ENCODE measurements at places on chromosomes 13 and 19.

GRCh38 chr13:40472427-40473220 lies 193.8 kb downstream of the FOXO1 start:
- no peak for DNase-seq

- peak; percentile 42 for DNase-seq
Measured at GRCh38 chr13:39353988-39354387, 249.0 kb downstream of the LHFPL6 start.

DNA sequence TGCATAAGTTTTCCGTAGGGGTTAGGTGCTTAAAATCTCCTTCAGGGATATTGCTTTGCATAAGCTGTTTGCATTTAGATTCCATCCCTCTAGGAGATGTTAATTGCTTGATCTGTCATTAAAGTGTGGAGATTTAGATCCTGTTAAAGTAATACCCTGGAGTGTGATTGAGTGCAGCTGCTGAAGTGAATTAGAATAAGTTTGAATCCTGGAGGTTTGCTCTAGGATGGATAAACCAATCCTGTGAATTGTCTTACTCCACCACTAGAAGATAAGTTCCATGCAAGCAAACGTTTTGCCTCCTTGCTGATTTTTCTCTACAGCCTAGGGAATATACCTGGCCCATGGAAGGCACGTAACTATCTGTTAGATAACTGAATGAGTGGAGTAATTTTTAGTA lies 1487.2 kb upstream of the PRR20A start:
- DNase-seq: no peak

DNA sequence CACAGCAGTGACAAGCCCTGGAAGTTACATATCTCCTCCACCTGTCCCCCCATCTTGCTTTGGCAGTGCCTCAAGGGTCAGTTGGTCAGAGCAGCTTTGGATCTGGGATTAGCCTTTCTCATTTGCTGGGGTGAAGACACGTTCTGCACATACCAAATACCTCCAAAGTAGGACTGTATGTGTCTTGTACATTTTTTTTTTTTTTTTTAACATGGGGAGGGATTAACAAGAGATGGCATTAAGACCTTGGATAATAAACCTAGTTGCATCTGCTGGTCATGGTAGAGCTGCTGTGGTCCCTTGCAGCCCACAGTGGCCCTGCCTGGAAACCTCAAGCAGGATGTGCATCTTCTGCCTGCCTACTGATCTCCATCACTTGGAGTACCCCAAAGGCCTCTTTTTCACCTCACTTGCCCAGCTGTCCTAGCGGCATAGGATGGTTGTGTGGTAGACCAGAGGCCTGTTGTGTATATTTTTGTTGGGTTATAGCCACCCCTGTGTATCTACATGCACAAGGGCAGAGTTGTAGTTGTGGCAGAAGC lies 2.5 kb downstream of the RPS19 start:
- DNase-seq: no peak

DNA sequence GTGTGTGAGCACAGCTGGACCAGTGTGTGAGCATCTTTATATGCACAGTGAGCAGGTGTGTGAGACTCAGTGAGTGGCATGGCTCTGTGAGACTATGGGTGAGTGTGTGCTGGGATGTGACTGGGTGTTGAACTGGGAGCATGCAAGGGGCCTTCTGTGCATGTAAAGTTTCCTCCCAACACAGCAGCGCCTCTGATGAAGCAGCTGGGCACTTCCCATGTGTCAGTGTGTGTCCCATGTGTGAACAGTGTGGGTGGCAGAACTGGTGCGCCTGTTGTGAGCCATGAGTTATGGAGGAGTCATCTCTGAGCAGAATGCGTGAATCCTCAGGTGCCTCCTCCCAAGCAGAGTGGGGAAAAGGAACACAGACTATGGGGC lies 24.1 kb downstream of the LGALS16 start:
- no peak for DNase-seq

DNA sequence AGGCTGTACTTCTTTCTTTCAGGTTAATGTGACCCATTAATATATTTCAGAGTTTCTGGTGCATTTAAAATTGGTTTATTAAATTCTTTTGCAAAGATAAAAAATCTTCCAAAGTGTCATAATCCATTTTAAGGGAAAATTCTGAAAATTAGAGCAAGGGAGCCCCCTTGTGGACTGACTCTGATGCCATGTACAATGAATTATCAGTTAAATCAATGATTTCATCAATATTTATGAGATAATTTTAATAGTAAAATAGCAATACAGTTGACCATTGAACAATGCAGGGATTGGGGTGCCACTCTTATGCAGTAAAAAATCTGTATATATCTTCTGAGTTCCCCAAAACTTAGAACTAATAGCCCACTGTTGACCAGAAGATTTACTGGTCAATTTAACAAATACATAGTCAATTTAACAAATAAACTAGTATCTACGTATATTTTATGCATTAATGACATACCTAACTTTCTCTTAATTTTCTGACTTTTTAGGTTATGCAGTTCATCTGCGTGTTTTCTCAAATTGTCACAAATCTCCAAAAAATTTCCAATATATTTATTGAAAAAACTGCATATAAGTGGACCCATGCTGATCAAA lies 479.1 kb upstream of the MIR17HG start:
- DNase-seq: peak; percentile 2

DNA sequence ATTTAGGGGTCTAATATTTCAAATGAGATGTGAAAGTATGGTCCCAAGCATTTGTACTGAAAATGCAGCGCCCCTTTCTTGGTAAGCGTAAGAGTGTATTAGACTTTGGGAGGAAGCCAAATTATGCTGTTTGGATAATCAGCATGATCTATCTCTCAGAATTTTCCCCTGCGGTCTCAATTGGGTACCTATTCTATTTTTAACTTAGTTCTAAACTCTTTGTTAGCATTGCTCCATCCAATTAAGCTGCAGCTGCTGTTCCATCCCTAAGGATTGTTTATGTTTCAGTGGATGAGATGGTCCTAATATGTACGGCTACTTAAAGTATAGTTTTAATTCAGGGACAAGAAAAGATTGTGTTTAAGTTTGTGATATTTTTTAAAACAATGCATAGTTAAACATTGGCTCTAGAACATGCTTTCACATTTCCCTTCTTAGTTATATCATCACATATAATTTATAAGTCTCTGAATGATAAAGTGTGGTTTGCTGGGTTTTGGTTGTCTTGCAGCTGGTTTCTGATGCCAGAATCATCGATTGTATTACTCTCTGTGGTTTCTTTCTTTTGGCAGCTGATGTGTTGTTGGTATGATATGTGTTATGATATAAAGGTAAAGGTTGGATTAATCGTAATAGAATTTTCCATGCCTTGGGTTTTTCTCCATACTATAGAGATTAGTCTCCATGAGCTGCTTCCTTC lies 15.0 kb downstream of the POLR1D start:
- DNase-seq: no peak

DNA sequence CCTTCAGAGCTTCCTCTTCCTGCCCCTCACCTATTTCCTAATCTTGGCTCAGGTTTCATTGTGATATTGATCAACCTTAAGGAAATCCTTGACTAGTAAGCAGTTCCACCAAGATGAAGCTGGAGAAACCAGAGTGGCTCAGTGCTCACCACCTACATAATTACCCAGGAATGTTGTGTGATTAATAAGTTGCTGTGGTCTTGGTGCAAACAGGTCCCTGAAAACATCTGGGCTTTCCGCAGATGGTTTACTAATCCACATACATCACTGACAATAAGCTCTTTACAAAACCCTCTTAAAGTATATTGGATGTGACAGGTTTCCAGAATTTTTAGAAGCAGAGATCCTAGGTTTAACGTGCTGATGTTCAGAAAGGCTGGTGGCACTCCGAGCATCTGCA lies 8.6 kb upstream of the SERP2 start:
- no peak for DNase-seq

- DNase-seq: no peak
Measured at GRCh38 chr13:80458543-80458942, 117.6 kb upstream of the SPRY2 start.

- DNase-seq: no peak
Measured at GRCh38 chr19:43311256-43311655, 41.9 kb upstream of the PSG9 start.

- DNase-seq: peak; percentile 18
Measured at GRCh38 chr19:32662186-32662585, 12.8 kb downstream of the ANKRD27 start.

DNA sequence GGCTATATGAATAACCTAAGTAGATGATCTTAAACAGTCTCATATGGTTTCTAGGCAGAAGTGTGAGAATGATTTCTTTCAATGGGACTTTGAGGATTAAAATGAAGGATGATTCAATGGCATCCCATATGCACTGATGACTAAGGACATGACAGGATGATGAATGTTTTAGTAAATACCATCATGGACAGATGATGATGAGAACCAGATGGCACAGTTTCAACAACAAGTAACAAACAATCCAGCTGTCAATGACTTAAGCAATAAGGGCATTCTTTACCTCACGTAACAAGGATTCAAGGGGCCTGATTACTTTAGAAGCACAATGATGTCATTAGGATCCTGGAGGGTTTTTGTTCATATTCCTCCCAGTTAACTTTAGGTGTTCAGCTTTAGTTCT lies 2678.4 kb downstream of the PCDH9 start:
- peak; percentile 27 for DNase-seq

DNA sequence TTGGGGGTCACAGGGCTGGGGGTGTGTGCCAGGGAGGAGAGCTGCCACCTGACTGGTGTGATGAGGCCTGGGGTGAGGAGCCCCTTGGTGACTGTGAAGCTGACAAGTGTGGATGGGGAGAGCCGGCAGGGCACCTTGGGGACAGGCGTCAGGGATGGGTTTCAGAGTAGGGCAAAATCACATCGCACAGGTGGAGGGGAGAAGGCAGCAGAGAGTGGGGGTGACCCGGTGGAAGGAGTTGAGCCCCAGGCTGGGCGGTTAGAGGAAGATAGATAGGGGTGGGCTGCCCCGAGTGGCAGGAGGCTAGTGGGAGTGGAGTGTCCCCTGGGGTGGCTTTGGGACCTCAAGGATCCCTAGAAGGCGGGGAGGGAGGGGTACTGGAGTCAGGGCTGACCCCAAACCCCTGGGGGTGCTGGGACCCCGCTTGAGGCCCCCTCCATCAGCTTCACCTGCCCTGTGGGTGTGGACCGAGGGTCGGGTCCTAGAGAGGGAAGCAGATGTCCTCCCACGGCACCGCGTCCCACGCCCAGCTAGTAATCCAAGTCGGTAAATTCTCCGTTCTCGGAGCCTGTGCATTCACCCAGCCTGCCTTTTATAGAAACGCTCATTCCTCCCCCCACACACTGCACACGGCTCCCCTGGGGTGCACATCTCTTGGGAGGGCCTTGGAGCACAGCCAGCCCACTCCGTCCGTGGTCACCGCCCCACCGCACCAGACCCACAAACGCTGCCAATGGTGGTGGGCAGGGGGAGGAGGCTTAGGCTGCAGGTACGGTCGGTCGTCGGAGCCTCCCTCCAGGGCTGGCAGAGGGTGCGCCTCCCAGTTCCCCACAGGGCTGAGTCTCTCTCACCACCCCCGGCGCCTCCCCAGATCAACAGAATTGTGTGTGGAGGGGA lies 2.4 kb downstream of the CTXN1 start:
- no peak for DNase-seq

DNA sequence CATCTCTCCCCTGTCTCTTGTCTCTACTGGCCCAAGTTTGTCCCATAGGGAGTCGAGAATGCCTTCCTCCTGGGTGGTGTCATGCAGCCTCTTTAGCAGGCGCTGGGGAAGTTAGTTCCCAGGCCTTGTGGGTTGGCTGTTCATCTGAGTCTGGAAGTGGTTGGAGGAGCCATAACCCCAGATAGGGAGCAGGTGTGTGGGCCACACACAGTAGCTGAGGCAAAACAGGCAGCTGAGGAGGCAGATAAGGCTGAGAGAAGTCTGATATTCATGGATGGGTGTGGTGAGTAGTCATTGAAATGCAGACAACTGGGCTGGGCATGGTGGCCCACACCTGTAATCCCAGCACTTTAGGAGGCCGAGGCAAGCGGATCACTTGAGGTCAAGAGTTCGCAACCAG lies 40.9 kb upstream of the KPNA3 start:
- no peak for DNase-seq

DNA sequence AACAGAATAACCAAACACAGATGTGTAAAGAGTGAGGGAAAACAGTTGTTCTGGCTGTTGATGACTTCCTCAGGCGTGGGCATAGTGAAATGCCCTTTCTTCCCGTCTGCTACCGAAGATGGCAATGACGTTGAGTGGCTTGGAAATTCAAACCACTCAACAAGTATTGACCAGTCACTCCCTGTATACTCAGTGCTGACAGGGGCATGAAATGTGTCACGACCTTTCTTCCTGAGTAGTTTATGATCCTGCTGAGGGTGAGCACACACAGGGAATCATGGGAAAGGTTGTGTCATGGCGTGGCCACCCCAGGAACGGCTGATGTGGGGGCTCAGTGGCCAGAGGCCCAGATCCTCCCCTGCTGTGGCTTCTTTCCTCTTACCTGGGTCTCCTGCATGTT lies 87.8 kb upstream of the C1QTNF9B start:
- no peak for DNase-seq

GRCh38 chr13:44207476-44207875 lies 166.1 kb upstream of the SERP2 start:
- DNase-seq: no peak

DNA sequence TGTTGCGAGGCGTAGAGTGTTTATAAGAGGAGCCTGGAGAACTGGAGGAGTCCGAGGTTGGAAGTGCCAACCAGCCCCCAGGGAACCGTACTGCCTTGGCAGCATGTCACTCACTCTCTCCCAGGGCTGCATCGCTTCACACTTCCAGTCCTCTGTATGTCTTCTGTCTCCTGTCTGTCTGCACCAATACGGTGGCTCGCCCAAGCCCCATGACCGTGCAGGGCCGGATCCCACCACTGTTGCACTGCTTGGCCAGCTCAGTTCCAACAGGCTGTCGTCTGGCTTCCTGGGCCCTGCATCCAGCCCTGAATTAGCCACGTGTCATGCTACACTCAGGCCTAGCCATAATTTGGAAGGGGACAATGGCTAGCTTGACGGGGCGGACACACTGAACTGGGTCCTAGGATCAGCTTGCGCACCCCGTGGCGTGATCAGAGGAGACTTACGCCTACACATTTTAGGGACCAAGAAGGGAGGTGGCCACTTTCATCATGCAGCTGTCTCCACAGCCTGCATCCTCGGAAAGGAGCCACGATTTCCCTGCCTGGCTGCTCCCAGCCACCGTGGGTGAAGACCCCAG lies 147.1 kb downstream of the URI1 start:
- DNase-seq: no peak

DNA sequence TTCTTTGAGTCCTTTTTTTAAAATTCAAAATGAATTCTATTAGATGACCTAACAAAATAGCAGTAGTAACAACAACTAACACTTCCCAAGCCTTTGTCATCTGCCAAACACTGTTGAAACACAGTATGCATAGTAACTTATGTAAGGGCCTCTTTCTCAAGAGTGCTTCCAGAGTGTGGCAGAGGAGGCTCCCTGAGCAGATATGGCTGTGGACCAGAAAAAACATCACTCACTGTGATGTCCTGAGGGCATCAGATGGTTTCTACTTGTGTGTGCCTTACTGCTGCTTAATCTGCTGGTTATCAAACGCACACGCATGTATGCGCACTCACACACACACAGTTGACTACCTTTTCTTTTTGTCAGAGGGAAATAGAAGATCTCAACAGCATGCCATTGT lies 110.8 kb downstream of the DLEU7 start:
- DNase-seq: peak; percentile 77

- DNase-seq: no peak
Measured at GRCh38 chr13:25415241-25415640, 43.5 kb downstream of the ATP8A2 start.

Data from fibroblast of gingiva (primary cell).